Sigmoid colon (tissue), 7 donors: ENCODE measurements at places on chromosomes 1 and 21.

GRCh38 chr1:228274452-228275178, 66.8 kb downstream of the OBSCN start:
- peak; percentile 55 for DNase-seq

- DNase-seq, result no peak
Measured at GRCh38 chr1:217747156-217747769, 116.1 kb downstream of the SPATA17 start.

DNA sequence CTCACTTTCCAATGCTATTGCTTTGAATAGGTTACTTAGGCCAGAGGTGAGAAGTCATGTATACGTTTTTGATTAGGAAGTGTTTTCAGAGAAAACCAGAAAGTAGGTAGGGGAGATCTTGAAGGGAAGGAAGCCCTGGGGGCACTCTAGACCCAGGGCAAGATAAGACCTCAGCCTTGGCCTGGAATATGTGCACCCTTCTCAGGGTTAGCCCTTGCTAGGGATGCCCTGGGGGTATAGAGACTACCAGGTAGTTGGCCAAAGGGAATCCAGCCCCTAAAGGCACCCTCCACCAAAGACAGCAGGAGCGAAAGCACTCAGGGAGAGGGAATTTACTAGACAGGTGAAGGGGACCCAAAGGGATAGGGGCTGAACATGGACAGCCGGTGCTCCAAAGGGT, 7.0 kb downstream of the TIAM1 start:
- DNase-seq, result no peak

DNA sequence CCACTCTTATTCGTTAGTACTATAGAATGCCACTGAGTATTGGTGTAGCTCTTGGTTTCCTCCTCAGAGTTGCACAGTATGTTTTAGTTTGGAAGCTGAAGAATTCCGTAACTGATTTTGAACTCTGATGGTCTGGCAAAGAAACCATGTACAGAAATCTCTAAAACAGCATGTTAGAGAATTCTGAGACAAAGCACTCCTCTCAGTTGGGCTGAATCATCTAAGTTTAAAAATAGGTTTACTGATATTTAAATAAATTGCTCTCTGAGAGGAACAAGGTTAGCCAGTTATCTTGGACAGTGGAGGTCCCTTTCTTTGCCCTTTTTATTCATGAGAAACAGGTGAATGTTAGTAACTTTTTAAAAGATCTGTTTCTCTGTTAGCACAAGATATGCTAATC, 43.8 kb downstream of the NCF2 start:
- DNase-seq, result no peak

- no peak for DNase-seq
Measured at GRCh38 chr1:172324086-172324485, 96.4 kb upstream of the C1orf105 start.

- no peak for DNase-seq
Measured at GRCh38 chr1:43204394-43204793, 32.3 kb downstream of the CFAP57 start.

GRCh38 chr21:34644825-34645224, 24.0 kb upstream of the CLIC6 start:
- DNase-seq, result no peak

DNA sequence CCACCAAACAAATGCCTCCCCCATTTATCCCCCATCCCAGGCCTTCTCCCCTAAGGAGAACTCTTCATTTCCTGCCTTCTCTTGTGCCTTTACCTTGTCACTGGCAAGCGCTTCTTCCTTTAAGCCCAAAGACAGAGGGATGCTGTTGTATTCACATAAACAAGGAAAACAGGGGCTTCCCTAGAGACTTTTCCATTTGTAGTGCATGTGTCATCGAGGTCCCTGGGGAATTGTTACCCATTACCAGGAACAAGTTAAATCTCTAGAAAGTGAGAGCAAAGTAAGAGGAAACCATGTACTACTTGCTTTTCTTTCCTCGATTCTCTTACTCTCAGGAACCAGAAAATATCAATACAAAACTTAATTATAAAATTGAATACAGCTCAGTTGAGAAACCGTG, 114.4 kb upstream of the DPT start:
- DNase-seq, result no peak

DNA sequence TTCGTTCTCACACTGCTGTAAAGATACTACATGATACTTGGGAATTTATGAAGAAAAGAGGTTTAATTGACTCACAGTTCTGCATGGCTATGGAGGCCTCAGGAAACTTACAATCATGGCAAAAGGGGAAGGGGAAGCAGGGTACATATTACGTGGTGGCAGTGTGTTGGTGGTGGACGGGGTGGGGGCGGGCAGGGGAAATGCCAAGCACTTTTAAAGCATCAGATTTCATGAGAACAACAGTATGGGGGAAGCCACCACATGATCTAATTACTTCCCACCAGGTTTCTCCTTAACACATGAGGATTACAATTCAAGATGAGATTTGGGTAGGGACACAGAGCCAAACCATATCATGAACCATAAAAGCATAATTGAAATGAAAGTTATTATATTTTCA, 88.5 kb downstream of the UBE2U start:
- DNase-seq, result no peak

GRCh38 chr1:84920159-84920558, 27.2 kb upstream of the LPAR3 start:
- DNase-seq, result no peak

DNA sequence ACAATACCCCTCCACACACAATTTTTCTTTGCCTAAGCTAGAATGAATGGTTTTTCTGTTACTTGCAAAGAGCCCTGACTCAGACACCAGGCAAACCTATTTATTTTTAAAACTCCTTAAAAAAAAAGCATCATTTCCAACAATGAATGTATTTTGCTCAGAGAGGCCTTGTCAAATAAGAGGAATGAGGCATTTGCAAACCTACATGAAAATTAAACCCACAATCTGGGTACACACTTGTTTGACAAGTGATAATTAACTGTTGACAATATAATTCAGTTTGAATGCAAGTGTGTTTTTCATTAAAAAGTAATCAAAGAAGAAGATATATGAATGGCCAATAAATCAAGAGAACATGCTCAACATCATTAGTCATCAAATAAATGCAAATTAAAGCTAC, 339.5 kb downstream of the PTPRU start:
- DNase-seq, result no peak

DNA sequence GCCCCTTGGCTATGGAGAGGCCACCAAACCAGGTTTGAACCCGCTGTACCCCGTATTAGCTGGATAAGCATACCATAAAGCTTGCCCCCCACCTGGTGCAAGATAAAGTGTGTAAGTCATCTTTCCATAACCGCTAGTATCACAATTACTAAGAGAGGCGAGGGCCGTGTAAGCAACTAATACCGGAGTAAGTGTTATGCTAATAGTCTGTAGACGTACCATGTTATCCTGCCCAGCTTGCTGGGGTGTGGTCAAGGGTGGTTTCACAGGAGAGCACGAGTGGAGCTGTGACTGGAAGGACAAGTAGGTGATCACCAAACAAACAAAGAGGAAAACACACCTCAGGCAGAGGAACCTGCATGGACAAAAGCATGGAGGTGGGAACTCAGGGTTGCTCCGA, 3.6 kb upstream of the TNFRSF1B start:
- no peak for DNase-seq

GRCh38 chr1:246280551-246280950, 226.5 kb downstream of the SMYD3 start:
- DNase-seq, result no peak

DNA sequence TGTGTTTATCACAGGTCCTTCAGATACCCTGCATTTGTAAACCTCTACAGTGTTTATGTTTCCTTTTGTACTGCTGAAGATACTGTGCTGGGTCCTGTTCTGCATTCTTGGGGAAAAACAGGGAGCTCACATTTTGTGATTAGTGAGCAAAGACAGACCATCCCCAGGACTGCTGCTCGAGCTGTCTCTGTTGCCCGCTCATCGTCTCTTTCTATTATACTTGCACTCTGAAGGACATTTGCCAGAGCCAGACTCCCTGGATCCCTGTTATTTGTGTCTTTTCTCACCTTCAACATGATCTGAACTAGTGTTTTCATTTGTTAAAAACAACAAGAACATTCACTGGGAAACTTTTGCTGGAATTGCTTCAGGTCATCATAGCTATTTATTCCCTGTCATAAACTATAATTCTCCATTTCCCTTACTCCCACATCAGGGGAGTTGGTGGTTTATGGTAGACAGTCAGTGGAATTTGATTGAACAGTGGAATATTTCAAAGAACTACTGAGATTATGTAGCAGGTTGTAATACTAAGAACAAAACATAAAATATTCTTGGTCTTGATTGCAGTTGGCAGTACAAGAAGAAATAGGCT, 53.0 kb downstream of the PRRX1 start:
- DNase-seq, result no peak

DNA sequence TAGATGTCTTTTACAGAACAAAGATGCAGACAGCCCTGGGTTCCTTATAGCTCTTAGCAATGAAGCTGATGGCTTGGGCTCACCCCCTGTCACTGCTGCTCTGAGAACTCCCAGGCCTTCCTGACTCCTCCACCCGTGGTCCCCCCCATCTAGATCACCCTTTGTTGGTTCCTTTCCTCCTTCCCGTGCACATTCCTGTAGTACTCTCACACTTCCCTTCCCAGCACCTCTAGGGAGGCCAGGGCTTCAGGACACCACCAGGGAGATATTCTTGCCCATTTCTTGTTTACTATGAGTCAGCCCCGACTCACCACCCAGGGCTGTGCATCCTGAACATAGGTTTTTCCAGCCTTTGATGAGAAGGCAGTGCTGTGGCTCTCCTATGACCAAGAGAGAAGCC, 14.4 kb upstream of the NOS1AP start:
- DNase-seq, result no peak

- no peak for DNase-seq
Measured at GRCh38 chr1:226489718-226490425, 58.7 kb upstream of the STUM start.

- no peak for DNase-seq
Measured at GRCh38 chr1:75630004-75630594, 19.2 kb upstream of the SLC44A5 start.

GRCh38 chr1:115492880-115493279, 148.9 kb upstream of the VANGL1 start:
- DNase-seq, result no peak

DNA sequence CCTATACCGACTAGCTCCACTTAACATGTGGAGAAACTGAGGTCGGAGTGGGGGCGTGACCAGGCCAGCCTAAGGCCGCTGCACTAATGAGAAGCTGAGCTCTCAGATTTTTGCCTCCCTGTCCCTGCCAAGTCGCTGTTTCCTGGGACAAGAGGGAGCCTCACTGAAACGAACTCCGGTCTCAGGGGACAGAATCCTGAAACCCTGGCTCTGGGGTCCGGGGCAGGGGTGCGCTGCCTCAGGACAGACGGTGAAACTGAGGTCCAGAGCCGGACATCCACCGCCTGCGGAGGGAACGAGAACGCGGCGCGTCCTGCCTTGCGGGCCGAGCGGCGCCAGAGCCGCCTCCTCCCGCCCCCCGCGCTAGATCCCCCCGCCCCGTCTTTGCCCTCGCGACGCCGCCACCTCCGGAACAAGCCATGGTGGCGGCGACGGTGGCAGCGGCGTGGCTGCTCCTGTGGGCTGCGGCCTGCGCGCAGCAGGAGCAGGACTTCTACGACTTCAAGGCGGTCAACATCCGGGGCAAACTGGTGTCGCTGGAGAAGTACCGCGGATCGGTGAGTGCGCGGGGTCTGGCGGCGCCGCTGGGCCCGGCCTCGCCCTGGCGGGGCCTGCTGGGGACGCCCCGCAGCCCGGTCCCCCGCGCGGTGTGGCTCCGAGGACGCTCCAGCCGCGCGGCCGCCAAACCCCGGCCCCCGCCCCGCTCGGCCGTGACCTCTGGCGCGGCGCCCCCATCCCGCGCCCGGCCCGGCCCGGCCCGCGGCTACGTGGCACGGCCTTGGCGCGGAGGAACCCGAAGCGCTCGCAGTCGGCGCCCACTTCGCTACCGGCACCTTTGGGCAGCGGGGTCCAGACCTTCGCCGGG, at the start of gene GPX7:
Gene GPX7 (plus strand): TSS at position 381 of the 865 bp plus-strand sequence. CDS start 39 bp downstream, at position 420.
- peak; percentile 70 for DNase-seq

DNA sequence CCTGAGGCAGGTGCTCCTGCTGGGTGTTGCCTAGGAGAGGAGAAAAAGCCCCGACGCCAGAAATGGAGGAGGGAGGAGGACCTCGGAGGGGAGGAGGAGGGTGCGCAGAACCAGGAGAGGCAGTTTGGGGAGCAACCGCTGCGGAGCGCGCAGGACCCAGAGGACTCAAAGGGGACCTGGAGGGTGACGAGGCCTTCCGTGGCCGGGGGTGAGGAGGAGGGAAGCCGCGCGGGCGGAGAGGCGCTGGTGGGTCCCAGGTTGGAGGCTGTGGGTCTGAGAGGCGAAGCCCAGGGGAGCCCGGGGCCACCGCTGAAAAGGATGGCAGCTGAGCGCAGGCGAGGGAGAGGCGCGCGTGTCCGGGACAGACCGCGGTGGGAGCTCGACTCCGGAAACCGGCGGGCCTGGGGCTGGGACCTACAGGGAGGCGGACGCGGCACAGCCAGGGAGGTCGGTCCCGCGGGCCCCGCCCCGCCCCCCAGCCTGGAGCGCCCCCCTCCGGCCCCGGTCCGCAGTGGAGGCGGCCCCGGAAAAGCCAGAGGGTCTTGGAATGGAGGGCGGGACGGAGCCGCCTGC, 15.1 kb downstream of the RNF223 start:
- DNase-seq, result no peak

DNA sequence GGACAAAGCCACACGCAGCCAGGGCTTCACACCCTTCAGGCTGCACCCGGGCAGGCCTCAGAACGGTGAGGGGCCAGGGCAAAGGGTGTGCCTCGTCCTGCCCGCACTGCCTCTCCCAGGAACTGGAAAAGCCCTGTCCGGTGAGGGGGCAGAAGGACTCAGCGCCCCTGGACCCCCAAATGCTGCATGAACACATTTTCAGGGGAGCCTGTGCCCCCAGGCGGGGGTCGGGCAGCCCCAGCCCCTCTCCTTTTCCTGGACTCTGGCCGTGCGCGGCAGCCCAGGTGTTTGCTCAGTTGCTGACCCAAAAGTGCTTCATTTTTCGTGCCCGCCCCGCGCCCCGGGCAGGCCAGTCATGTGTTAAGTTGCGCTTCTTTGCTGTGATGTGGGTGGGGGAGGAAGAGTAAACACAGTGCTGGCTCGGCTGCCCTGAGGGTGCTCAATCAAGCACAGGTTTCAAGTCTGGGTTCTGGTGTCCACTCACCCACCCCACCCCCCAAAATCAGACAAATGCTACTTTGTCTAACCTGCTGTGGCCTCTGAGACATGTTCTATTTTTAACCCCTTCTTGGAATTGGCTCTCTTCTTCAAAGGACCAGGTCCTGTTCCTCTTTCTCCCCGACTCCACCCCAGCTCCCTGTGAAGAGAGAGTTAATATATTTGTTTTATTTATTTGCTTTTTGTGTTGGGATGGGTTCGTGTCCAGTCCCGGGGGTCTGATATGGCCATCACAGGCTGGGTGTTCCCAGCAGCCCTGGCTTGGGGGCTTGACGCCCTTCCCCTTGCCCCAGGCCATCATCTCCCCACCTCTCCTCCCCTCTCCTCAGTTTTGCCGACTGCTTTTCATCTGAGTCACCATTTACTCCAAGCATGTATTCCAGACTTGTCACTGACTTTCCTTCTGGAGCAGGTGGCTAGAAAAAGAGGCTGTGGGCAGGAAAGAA, 8.1 kb downstream of the PSRC1 start:
- DNase-seq, result peak; percentile 87

- no peak for DNase-seq
Measured at GRCh38 chr1:231558708-231559185, 30.3 kb downstream of the TSNAX start.
